ENCODE measurements at places on chromosomes 4 and X.

- DNase-seq, result no peak
Measured at GRCh38 chr4:83830138-83830888, 294.4 kb downstream of the GPAT3 start.

DNA sequence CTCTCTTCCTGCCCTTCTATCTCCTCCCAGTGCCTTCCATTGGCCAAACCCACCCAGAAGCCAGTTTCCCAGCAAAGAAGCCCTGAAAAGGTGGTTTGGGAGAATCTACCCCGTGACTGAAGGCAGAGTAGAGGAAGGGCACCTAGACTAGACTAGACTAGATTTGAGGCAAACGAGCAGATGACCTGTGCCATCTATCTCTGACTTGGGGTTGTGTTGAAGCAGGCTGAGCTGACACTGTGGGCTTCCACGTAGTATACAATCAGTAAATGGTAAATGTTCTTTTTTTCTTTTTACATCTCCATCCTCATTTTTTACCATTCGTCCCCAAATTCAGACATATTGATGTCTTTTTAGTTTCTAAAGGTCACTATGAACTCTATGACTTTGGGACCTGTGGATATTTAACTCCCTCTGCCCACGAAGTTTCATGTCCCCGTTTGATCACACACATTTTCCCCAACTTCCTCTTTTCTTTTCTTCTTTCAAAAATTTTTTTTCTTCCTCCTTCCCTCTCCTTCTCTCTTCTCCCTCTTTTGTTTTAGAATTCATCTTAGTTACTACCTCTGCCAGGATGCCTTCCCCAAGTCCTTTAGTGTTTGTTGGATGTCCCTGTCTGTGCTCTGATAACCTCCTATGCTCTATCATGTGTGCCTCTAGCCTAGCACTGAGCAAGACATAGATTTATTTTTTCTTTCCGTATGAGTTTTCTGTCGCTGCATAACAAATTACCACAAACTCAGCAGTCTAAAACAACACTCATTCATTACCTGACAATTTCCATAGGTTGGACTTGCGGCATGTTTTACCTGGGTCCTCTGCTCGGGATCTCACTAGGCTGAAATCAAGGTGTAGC lies 6.2 kb upstream of the AFF1 start:
- no peak for DNase-seq

- DNase-seq, result no peak
Measured at GRCh38 chrX:115093191-115093590, 75.8 kb upstream of the IL13RA2 start.

- no peak for DNase-seq
Measured at GRCh38 chr4:147247579-147247978, 233.3 kb upstream of the EDNRA start.

DNA sequence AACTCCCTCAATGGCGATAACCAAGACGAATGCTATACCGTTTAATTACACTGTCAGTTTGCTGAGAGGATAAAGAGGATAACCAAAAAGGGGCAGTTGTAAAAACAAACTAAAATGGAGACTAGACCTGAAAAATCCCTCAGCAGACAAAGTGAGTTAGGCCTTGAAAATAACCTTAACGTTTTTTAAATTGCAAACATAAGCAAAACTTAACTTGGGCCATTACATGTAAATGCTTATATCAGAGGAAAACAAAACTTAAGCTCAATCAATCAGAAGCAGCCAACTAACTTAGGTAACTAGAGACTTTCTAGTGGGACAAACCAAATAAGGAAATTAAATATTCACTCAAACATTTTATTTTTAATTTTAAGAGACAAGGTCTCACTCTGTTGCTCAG lies 17.0 kb upstream of the TAPT1 start:
- no peak for DNase-seq

GRCh38 chrX:41121766-41122165 lies 36.5 kb downstream of the USP9X start:
- no peak for DNase-seq

- no peak for DNase-seq
Measured at GRCh38 chr4:169098969-169099690, 89.1 kb upstream of the CBR4 start.

Measured in dorsolateral prefrontal cortex (tissue), 122 donors.